ENCODE measurements at places on chromosomes 6 and 20. TPM values are rescaled to one million over a fixed set of nuclear protein-coding genes. Genes with fewer than 3 reads are reported as not detected.

DNA sequence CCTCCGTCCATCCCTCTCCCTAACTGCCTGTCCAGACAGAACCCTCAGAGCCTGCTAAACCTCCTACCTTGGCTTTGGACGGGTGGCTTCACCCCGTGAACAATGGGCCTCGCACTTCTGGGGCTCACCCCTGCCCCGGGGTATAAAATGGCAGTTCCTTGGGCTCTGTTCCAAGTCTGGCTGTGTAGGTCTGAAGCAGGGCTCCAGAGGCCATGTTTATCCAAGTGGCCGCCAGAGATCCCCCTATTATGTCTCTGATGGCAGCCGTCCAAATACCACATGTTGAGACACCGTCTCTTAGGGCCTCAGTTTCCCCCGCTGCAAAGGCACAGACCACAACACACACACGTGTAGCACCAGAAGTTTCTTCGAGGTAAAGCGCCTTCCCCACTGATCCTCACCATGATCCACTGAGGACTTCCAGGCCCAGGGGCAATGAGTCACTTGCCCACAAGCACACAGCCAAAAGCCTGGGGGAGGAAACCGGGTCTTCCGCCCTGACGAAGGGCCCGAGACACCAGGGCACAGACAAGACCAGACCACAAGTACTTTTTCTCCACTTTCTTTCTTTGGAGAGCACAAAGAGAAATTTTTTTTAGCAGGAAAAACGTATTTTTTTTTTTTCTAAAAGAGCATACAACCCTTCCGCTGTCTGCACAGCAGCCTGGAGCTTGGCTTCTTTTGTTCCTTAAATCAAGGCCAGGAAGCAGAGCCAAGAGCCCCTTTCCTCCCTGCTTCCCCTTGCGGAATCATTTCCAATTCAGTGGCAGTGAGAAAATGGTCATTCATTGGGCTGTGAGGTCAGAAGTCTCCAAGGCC, 11.8 kb downstream of the CPNE5 start:
- no peak overlapping the region for H3K4me3 ChIP-seq
- peaks cover 8% of the 10 kb centered on the region for H3K4me1 ChIP-seq
- H3K27ac ChIP-seq, result no peak overlapping the region
- peaks cover 7% of the 10 kb centered on the region for H3K27me3 ChIP-seq

GRCh38 chr6:85473748-85474147, 23.9 kb downstream of the NT5E start:
- no peak overlapping the region for H3K4me3 ChIP-seq
- H3K27me3 ChIP-seq, result no peaks in the 10 kb centered on the region
- no peak for DNase-seq

GRCh38 chr6:75568965-75569364, 32.7 kb upstream of the SENP6 start:
- H3K4me3 ChIP-seq, result no peak overlapping the region
- peaks cover 23% of the 10 kb centered on the region for H3K27me3 ChIP-seq
- H3K36me3 ChIP-seq, result peaks cover 23% of the 10 kb centered on the region
- H3K4me1 ChIP-seq, result no peaks in the 10 kb centered on the region

GRCh38 chr6:132079286-132079685, 128.1 kb upstream of the CCN2 start:
- no peaks in the 10 kb centered on the region for H3K36me3 ChIP-seq
- H3K27ac ChIP-seq, result no peak overlapping the region
- H3K4me3 ChIP-seq, result no peak overlapping the region
- H3K4me1 ChIP-seq, result no peaks in the 10 kb centered on the region

GRCh38 chr6:170361335-170361734, 54.8 kb downstream of the FAM120B start:
- H3K36me3 ChIP-seq, result peaks cover 87% of the 10 kb centered on the region
- H3K4me3 ChIP-seq, result no peak overlapping the region
- no peaks in the 10 kb centered on the region for H3K27me3 ChIP-seq

- no peaks in the 10 kb centered on the region for H3K36me3 ChIP-seq
- no peak overlapping the region for H3K4me3 ChIP-seq
- H3K27me3 ChIP-seq, result no peaks in the 10 kb centered on the region
- DNase-seq, result no peak
Measured at GRCh38 chr6:113735491-113735890, 121.7 kb upstream of the MARCKS start.

- no peak overlapping the region for H3K27ac ChIP-seq
- no peak overlapping the region for H3K4me3 ChIP-seq
- no peaks in the 10 kb centered on the region for H3K27me3 ChIP-seq
- peaks cover 12% of the 10 kb centered on the region for H3K4me1 ChIP-seq
- DNase-seq, result no peak
Measured at GRCh38 chr6:157530724-157531168, 149.8 kb downstream of the ZDHHC14 start.

DNA sequence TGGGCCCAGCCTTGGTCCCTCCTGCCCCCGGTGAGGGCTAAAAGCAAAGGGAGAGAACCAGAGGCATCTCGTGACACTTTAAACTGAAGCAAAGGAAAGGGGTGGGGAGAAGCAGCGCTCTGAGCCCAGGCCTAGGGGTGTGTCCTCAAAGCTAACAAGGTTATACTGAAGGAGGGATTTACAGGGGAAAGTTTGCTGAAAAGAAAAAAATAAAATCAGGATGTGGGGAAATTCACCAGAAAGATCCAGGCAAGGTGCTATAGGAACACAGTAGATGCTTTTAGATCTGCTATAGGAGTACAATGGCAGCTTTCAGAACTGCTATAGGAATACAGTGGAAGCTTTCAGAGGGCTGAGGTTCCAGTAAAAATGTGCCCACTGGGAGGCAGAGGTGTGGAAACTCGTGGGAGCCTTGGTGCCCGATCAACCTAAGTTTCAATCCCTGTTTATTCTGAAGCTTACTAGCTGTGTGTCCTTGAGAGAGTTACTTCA, at the start of gene COL9A1:
Gene COL9A1 (minus strand): TSS at position 51 of the 492 bp plus-strand sequence. CDS start 160 bp downstream, outside the sequence.
- H3K4me3 ChIP-seq, result no peak within 1 kb of the TSS
- no peak within 1 kb of the TSS for H3K27ac ChIP-seq
- H3K27me3 ChIP-seq, result peaks cover 31% of the 10 kb centered on the region
- no peak for DNase-seq
- no peaks in the 10 kb centered on the region for H3K36me3 ChIP-seq

- no peak overlapping the region for H3K4me3 ChIP-seq
- H3K27me3 ChIP-seq, result no peaks in the 10 kb centered on the region
- no peak for DNase-seq
Measured at GRCh38 chr6:139757784-139758183, 383.3 kb upstream of the CITED2 start.

The COL9A3 gene
- 2.2 TPM for total RNA-seq

The NCR2 gene
- not detected for total RNA-seq

The ZNF334 gene
- 0.81 TPM for total RNA-seq

All from naive thymus-derived CD8-positive, alpha-beta T cell (primary cell).